ENCODE measurements at places on chromosomes 7 and 10.

DNA sequence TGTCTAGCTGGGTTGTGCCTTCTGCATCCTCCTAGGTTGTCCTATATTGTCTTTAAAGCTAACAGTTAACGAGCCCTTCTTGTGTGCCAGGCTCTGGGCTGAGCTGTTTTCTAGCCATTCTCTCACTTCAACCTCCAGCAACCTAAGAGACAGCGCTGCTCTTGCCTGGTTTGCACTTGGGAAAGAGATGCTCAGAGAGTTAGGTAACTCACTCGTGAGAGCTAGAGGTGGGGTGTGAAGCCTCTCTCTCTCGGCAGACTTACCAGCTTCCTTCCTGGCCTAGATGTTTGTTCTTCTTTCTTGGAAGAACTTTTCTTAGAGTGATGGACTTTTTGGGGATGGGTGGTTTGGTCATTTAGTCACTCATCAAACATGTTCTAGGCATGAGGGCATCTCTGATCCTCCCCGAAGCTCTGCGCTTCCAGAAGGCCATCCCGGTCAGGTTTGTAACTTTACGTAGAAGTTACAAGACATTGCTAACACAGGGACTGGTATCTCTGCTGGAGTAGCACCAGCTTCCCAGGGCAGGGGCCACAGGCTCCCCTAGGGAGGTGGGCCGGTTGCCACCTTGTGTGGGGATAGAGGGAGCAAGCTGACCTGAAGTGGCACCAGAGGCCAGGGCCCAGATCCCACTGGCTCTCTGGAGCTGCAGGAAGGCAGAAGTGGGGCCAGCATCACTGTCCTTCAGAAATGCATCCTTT is 14.3 kb downstream of the TSPAN15 start:
- DNase-seq, result no peak

DNA sequence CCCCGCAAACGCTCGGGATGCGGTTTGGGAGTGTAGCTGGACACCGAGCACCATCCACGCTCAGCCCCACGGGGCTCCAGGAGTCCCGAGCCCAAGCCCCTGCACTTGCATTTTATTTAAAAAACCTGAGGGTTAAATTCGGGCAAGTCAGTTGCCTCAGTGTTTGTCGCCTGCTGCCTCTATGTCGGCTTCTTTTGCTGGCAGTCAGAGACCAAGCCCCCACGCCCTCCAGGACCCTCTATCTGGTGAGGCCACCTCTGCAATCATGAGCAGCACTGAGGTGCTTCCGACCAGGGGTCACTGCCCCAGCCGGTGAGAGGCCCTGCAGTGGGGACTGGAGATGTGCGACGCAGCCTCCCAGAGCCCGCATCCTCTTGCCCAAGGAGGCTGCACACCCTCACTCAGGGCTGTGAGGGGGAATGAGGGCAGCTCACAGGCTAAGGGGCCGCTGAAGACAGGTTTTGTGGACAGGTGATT is 13.3 kb upstream of the ZNF273 start:
- no peak for DNase-seq

DNA sequence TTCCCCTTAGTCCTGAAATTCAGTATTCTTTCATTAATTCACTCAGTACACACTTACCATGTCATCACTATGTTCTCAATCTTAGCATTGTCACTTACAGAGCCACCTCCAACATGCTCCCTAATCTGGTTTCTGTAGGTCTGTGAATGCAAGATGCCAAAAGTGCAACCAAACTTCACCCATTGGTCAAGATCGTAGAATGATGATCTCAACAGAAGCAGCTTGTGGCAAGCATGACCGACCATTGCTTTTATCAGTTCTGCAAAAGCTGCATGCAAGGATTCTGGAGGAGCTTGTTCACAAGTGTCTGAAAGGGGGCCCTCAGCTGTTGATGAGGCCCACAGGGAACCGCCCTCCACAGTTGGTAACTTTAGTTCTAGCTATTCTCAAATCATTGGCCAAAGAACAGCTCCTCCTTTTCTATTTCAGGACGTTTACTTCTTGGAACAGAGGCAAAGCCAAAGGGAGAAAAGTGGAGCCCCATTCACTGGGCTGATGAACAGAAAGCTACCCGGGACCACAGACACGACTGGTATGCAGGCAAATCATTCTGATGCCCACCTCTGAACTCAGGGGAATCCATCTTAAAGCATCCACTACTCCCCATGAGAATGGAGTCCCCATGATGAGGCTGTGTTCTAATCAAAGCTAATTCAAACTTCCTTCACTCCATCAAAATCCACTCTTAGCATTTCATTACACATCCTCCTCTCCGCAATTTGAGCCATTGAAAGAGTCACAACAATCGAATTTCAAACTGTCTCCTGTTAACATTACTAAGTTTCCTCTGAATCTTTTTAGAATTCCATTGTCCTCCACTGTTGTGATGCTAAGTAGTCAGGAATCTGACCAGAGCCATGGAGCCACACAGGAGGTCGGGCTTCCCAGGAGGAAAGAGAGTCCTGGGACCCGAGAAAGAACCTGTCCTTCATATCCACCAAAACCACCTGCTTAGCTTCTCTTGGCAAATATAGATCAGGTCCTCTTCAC is 13.9 kb downstream of the GRB10 start:
- no peak for DNase-seq

- no peak for DNase-seq
Measured at GRCh38 chr10:61541960-61542359, 88.8 kb upstream of the TMEM26 start.

DNA sequence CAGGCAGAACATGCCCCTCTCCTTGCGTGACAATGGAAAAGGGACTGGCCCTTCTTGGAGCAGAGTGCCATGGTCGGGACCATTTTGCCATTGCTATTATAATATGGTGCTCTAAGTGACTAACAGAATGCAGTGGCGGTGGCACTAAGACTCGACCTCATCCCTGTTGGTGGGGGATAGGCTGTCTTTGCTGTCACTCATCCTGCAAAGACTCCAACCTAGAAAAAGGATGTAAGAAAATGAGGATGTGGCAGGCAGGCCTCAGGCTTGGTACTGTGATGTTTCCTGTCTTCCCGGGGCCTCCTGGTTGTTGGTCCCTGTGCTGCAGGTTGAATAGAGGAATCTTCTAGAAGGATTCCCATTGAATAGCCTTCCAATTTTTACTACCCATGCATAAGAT is 18.6 kb downstream of the BLNK start:
- no peak for DNase-seq

- no peak for DNase-seq
Measured at GRCh38 chr10:95229724-95230627, 35.9 kb downstream of the ACSM6 start.

DNA sequence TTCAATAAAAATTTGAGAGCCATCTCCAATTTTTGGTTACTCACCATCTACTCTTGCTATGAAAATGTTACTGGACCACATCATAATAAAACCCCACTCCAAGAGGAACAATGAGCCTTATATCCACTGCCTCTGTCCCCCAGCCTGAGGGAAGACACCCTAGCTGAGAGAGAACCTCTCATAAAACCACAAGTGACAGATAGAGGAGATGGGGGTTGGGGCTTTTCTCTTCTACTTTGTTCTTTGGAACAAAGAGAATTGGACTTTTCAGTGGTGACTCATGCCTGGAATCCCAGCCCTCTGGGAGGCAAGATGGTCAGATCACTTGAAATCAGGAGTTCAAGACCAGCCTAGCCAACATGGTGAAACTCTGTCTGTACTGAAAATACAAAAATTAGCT is 27.6 kb upstream of the TAS2R16 start:
- DNase-seq, result no peak

DNA sequence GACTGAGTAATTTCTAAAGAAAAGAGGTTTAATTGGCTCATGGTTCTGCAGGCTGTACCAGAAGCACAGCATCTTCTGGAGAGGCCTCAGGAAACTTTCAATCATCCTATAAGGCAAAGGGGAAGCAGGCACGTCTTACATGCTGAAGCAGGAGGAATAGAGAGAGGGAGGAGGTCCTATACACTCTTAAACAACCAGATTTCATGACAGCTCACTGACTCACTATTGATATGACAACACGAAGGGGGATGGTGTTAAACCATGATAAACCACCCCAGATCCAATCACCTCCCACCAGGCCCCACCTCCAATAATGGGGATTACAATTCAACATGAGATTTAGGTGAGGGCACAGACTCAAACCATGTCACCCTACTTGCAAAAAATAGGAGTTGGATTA is 201.5 kb downstream of the CDK14 start:
- no peak for DNase-seq

- no peak for DNase-seq
Measured at GRCh38 chr7:44278451-44279161, 46.8 kb downstream of the CAMK2B start.

DNA sequence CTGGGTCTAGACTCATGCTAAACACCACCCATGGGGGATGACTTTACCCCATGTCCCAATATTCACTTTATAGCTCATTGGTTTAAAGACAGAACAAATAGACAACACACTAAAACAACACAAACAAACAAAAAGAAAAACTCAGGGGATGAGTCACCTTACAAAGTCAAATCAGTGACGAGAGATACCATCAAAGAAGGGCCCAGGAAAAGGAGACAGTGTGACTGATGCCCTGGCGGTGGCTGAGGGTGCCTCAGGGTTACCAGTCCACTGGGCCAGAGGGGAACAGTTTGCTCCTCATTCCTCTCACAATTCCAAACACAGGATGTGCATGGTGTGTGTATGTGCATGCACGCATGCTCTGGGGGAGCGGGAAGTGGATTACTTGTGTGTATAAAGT is 171.3 kb upstream of the PRKCQ start:
- DNase-seq, result no peak

GRCh38 chr7:118152149-118152548 is 31.8 kb upstream of the LSM8 start:
- no peak for DNase-seq

DNA sequence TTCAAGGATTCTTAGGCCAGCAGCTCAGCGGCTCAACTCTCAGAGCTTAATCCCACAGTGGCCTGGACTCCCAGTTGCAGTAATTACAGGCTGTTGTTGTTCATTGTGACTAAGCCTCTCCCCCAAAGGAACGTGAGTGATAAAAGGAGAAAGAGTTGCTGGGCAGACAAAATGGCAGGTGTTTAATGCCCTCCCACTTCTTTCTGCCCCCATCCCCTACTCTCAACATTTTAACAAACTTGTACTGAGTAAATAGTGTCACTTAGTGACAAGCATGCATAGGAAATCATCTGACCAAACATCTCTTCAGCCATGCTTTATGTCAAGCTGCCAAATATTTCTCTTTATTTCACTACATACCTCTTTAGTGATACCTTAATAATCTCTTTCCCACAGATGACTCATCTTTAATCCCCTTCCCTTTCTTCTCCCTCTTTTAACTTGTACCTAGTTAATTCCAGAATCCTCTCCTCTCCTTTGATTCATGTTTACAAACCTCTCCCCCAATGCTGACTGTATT is 12.4 kb upstream of the MTERF1 start:
- DNase-seq, result no peak

GRCh38 chr10:104281694-104282093 is 12.7 kb downstream of the GSTO2 start:
- no peak for DNase-seq

GRCh38 chr7:67589183-67589582 is 592.5 kb downstream of the TYW1 start:
- DNase-seq, result no peak

DNA sequence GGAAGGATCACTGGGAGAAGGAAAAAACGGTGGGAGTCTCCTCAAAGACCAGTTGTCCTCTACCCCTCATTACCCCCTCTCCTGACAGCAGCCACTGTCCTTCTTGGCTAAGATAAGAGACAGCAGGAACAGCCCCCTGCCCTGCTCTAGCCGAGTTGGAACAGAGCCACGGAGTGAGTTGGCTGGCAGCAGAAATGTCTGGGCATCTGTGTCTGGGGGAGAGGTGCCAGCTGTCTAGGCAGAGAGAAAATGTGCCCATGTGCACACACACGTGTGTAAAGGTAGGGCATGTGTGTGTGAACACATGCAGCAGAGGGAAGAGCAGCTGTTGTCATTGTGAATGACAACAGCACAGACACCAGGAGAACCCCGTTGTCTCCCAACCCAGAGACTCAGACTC is 9.4 kb upstream of the HILPDA start:
- no peak for DNase-seq

DNA sequence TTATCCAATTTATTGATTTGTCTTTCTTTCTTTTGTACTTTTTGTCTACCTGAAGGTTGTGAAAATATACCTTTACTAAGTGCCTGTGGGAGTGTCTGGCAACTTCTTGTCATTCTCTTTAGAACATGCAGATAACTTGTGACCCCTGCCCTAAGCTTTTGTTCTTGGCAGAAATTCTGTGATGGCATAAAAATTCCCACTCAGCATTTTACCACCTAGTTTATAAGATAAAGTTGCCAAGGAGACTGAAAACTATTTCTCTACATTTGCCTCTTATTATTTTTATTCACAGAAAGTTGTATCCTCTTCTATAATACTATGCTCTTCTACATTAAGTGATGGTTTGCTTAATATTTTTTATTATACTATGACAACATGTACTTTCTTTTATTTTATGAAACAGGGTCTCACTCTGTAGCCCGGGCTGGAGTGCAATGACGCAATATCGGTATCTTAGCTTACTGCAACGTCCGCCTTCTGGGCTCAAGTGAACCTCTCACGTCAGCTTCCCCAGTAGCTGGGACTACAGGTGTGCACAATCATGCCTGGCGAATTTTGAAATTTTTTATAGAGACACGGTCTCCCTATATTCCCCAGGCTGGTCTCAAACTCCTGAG is 683.5 kb downstream of the ANKRD7 start:
- no peak for DNase-seq

- DNase-seq, result no peak
Measured at GRCh38 chr10:119361037-119361436, 153.7 kb downstream of the GRK5 start.

GRCh38 chr7:112749775-112750174 is 40.4 kb downstream of the TMEM168 start:
- no peak for DNase-seq

DNA sequence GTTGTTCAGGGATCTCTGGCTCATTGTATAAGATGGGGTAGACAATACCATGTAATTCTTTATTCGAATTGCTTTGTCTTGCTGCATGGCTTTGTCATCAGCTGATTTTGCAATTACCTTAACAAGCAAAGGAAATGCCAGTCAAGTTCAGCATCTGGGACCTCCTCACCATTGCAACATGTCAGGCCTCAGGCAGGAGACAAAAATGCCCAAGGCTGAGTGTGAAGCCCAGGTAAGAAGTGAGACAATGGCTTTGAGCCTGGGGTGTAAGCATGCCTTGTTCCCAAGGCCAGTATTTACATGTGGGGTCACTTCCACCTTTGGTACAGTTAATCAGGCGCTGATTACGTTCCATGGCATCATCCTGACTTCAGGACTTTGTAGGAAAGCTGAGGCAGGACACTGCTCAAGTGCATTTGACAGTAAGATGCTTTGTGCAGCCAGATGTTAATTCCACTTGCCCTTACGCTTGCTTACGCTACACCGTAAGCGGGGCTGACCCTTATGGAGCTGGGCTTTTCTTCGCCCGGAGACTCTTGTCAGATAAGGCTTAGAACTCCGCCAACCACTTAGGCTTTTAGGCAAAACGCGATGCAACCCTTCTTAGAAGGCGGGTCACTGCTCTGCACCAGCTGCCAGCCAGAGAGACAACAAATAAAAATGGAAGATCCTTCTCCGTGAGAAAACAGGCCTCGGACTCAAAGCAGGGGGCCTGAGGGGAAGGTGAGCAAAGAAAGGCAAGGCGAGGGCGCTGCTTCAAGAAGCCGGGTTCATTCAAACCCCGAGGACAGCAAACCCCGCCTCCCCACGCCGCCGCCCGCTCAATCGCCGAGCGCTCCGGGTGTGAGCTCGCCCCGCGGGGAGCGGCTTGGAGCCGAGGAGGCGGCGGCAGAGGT is 1.3 kb upstream of the SP4 start:
- DNase-seq, result no peak

- no peak for DNase-seq
Measured at GRCh38 chr10:61959814-61960213, 58.3 kb downstream of the ARID5B start.

All from activated T-helper 1 cell treated with anti-CD3 and anti-CD28 coated beads, Interleukin-2, amount 50 U/mL, for 16 hours (primary cell).